ENCODE measurements at places on chromosomes 2 and 18.
A peak's percentile ranks its signal among the peaks of the same experiment; 100 is the strongest.

DNA sequence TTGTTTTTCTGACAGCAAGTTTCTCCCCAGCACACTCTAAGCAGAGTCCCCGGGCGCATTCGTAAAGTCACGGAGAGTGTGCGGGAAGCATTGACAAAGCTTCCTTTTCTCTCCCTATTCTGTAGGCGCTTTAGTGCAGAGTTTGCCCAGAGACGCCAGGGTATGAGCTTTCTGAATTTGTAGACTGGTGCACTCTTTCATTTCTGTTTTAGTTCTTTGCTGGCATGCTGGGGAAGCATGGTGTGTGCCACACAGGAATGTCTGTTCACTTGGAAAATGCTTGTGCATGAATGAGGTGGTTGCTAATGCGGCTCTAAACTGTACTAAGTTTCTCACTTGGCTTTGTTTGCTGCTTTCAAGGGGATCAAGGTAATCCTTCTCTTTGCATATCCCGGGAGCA lies 102.6 kb downstream of the RTN4 start:
- no peak for DNase-seq

DNA sequence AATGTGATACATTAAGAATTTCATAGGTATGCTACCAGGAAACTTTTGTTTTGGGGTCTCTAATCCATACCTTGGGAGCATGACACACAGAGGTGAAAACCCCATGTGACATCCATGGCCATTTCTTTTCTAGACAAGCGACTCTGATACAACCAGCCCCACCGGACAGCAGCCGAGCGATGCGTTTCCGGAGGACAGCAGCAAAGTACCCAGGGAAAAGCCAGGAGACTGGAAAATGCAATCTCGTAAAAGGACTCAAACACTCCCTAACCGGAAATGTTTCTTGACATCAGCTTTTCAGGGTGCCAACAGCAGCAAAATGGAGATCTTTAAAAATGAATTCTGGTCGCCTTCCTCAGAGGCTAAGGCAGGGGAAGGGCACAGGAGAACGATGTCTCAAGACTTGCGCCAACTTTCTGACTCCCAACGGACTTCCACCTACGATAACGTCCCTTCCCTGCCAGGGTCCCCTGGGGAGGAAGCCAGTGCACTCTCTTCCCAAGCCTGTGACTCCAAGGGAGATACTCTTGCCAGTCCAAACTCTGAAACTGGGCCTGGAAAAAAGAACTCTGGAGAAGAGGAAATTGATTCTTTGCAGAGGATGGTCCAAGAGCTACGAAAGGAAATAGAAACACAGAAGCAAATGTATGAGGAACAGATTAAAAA lies 48.9 kb downstream of the BMP10 start:
- no peak for DNase-seq

- no peak for DNase-seq
These were observed 1.3 kb downstream of the PTMA start for GRCh38 chr2:231709636-231709980.

- DNase-seq: no peak
These were observed 73.6 kb downstream of the OTX1 start for GRCh38 chr2:63124218-63124617.

DNA sequence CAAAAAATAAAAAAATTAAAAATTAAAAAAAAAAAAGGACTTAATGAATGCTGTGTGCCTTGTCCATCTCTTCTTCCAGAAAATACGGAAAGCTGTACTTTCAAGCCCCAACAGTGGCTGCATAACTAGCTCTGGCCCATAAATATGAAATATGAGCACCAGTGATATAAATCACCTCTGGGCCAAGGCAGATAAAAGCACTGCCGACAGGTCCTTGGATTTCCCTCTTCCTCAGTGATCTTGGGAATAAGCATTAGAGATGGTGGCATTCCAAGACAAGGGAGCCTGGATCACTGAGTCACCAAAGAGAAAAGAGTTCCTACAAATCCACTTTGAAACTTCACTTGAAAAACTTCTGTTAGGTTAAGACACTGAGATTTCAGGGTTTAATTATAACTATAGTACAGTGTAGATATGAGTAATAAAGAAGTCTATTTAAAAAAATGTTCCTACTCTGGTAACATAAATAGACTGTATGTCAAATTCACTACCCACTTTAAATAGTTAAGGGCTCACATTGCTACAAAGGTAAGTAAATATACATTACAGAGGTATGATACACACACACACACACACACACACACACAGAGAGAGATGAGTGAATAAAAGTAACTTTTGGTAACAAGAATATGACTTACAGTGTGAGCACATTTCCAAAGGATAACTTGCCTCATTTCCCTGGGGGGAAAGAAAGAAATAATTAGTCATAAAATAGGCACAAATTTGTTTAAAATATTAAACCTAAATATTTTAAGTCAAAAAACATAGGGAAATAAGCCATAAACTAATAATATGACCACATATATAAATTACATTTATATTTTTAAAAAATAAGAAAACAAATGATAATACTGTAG lies 35.6 kb downstream of the PPP3R1 start:
- DNase-seq: no peak

- DNase-seq: no peak
These were observed 46.9 kb upstream of the POMC start for GRCh38 chr2:25215232-25215631.

- DNase-seq: no peak
These were observed 46.9 kb upstream of the SPATS2L start for GRCh38 chr2:200259577-200259957.

DNA sequence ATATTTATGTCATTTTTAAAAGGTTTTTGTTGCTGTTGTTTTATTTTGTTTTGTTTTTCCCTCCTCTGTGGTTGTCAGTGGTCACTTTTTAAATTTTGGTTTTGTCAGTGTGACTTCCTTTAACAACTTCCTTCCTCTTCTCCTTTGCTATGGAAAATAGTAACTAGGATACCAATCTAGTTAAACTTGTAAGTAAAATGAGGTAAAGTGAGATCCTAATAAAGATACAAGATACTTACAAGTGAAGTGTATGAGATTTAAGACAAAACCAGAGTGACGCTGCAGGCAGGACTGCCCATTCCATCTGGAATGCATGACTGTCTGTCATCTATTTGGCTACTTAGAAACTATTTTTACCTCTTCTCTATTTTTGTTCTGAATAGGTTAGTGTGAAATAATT lies 30.6 kb upstream of the CREB1 start:
- no peak for DNase-seq

- DNase-seq: no peak
These were observed 432.7 kb upstream of the TRIB2 start for GRCh38 chr2:12284037-12284436.

- no peak for DNase-seq
These were observed 78.7 kb downstream of the ABCA12 start for GRCh38 chr2:215059724-215060123.

DNA sequence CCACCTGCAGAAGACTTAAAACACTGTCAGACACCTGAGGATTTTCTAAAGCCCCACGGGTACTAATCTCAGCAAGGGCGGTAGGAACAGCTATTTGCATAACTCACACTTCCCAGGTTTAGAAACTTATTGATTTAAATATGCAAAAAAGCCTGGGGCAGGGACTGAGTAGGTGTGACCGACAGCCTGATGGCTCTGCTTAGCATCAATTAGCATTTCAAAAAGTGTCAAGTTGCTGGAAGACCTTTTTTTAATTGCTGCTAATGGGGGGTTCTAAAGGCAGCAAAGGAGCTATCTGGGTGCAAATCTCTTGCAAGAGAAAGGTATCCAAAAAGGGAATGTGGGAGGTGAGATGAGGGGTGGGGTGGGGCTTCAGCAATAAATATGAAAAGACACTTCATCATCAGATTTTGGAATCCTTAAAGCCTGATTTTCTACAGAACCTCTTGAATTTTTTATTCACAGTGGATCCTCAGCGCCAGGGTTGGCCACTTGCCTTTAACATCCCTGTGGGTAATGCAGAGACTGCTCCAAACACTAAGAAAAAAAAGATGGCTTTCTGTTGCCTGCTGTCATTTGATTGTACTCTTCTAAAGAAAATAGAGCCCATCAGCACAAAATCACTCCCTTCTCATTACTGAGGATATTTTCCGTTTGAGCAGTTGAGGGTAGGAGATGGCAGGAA lies 121.1 kb upstream of the RMP24 start:
- DNase-seq: no peak

DNA sequence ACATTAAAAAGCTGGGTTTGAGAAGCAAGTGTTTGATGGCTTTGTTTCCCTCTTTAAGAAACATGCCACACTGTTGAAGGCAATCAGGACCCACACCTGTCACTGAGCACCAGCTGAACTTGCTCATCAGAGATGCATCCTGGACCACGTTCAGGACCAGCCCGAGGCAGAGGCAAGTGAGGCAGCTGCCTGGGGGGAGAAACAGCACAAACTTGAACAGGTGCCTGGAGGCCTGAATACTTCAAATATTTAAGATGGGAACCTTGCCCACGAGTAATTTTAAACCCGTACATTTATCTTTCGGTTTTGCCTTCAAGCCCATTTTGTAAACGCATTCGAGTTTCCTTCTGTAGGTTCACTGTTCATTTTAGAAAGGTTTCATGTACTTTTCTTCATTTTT lies 421.3 kb downstream of the NYAP2 start:
- DNase-seq: no peak

DNA sequence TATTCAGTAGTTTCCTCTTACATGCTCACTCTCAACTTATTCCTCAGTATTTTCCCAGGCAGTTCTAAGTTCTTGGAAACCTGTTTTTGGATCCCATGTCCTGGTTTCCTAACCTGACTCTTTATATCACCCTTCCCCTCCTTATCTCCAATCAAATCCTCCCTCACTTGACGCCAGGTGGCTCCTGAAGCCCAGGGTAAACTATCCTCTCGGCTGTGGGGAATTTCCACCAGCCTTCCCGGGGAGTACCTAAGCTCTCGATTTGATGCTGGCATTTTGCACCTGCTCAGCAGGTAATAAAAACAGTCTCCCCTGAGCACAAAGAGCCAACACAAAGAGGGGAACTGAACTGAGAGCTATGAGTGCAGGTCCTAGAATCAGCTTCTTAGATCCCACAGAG lies 538.0 kb downstream of the SLC4A3 start:
- no peak for DNase-seq

DNA sequence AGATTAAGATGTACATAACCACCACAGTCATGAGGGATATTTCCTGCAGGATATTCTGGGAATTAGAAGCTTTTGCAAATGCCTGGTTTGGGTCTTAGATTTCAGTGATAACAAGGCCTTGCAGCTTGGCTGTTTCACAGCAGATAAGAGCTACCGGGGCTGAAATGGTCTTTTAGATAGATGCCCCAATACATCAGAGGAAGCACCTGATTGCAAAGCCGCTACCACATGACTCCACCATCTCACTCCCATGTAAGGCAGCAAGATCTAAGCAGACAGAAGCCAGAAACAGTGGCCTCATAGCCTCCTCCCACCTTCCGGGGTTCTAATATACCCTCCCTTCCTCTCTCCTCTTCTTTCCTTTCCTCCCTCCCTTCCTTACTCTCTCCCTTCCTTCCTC lies 31.1 kb upstream of the EPG5 start:
- no peak for DNase-seq

- no peak for DNase-seq
These were observed 7.3 kb upstream of the ARHGAP15 start for GRCh38 chr2:143121957-143122356.

GRCh38 chr2:71796174-71796593 lies 342.8 kb downstream of the DYSF start:
- DNase-seq: no peak

DNA sequence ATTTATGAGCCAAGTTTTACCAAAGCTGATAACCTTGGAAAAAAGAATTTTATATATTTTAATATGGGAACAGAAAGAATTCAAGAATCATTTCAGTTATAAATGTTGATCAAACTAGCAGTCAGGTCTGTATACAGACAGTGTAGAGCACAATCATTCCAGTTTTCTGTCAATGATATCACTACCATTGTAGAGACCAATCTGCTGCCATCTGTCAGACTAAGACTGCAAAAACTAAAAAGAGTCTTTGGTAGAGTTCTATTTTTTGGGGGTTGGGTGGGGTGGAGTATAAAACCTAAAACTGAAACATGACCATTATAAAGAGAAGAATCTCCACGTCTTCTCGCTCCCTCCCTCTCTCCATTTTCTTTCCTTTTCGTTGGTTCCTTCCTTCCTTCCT lies 204.7 kb upstream of the UBE2E3 start:
- no peak for DNase-seq

- no peak for DNase-seq
These were observed 97.5 kb downstream of the MAP4K4 start for GRCh38 chr2:101795033-101795432.

GRCh38 chr2:139031722-139032121 lies 251.5 kb upstream of the NXPH2 start:
- no peak for DNase-seq

GRCh38 chr18:12463191-12463590 lies 55.5 kb downstream of the PRELID3A start:
- peak; percentile 12 for DNase-seq

- no peak for DNase-seq
These were observed 101.2 kb downstream of the DYNC1I2 start for GRCh38 chr2:171788316-171788993.

- DNase-seq: no peak
These were observed 33.0 kb upstream of the ARL5A start for GRCh38 chr2:151861174-151861573.

DNA sequence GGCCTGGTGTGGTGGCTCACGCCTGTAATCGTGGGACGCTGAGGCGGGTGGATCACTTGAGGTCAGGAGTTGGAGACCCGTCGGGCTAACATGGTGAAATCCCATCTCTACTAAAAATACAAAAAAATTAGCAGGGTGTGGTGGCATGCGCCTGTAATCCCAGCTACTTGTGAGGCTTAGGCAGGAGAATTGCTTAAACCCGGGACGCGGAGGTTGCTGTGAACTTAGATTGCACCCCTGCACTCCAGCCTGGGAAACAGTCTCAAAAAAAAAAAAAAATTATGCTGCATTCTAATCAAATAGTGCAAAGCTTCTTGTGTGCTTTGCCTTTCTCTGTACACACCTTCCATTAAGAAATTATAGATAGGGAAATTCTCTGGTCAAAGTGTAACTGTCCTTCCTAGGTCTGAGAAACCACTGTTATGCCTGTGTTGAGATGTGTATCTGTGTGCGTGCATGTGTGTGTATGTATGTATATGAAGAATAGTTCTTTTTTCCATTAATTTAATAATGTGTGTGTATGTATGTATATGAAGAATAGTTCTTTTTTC lies 2.5 kb downstream of the CD28 start:
- no peak for DNase-seq

GRCh38 chr2:33485051-33485450 lies 8.6 kb downstream of the RASGRP3 start:
- no peak for DNase-seq

DNA sequence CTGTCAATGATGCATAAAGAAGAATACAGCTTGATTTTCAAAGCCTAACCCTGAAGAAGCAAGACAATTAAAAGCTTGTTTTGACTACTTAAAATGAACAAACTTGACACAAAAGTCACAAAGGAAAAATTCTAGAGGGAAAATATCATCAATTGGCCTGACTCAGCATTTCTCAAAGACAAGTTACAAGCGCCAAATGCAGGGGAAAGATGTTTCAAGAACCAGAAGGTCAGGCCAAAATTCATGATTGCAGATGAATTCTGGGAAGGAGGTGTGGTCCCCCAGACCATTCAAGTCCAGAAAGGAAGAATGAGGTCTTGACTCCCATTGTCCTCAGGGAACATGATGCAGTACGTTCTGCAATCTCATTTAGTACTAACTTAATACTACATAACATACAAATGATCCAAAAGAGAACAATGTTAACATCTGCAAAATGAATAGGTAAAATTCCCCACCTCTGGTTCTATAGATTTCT lies 64.5 kb downstream of the FAM210A start:
- no peak for DNase-seq

- no peak for DNase-seq
These were observed 47.1 kb downstream of the HDAC4 start for GRCh38 chr2:239353692-239354091.

All from glomerular endothelial cell (primary cell).